Testis (tissue), 5 donors: ENCODE measurements at places on chromosomes 4 and X. TPM values are rescaled to one million over a fixed set of nuclear protein-coding genes. Genes with fewer than 3 reads are reported as not detected.

DNA sequence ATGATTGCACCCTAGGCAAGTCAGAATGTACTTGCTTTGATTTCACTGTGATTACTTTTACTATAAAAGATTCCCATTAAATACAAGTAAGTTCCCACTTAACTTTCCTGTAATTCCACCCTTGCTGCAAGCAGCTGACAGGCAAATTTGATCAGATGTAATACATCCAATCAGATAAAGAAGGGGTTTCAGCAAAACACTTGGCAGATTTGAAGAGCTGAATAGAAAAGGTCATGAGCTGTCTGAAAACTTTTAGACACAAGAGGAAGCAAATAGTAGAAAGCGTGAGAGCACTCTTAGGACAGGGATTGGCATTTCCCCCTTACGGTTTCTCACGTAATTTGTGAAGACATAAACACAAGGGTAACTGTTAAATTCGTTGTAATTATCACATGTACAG lies 22.8 kb downstream of the HSD17B13 start:
- DNase-seq = no peak
- H3K4me1 ChIP-seq = no peaks in the 10 kb centered on the region
- no peaks in the 10 kb centered on the region for H3K36me3 ChIP-seq
- H3K27me3 ChIP-seq = no peaks in the 10 kb centered on the region

DNA sequence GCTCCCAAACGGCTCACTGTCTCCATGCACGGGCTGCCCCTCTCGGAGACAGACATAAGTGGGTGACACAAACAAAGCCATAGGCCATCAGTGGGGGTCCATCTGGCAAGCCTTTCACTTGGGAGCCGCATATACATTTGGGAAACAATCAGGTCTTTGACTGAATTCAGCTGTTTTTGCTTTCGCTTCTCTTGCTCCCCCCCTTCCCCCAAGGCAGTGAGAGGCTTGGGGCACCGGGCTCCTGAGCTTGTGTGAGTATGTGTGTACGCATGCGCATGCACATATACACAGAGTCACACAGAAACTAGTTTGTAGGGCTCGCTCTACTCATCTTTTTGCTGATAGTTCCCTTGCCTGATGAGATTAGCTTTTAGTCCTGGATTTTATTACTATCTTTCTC lies 284.4 kb downstream of the AFF2 start:
- no peak for DNase-seq
- H3K36me3 ChIP-seq = no peaks in the 10 kb centered on the region
- no peaks in the 10 kb centered on the region for H3K4me1 ChIP-seq
- H3K27me3 ChIP-seq = no peaks in the 10 kb centered on the region
- no peak overlapping the region for H3K27ac ChIP-seq
- no peak overlapping the region for H3K4me3 ChIP-seq

- H3K27me3 ChIP-seq = no peaks in the 10 kb centered on the region
- DNase-seq = no peak
- H3K27ac ChIP-seq = no peak overlapping the region
- no peak overlapping the region for H3K4me3 ChIP-seq
- H3K4me1 ChIP-seq = peaks cover 11% of the 10 kb centered on the region
These were observed 8.8 kb downstream of the PPM1K start for GRCh38 chr4:88275516-88275915.

DNA sequence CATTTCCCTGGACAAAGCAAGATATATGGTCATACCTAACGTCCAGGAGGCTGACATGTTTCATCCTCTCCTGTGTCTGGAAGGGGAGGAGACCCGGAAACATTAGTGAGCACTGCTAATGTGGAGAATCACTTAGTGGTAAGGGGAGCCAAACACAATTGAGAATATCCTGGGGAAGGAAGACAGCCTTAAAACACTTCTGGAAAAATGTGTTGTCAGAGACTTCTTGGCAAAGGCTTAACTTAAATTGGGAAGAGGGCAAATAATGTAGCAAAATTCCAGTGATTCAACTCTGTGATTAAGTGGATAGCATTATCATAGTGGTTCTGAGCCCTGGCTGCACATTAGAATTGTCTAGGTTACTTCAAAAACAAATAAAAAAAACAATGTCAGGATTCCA lies 39.5 kb downstream of the SPARCL1 start:
- no peak overlapping the region for H3K27ac ChIP-seq
- H3K27me3 ChIP-seq = no peaks in the 10 kb centered on the region
- H3K4me3 ChIP-seq = no peak overlapping the region
- H3K36me3 ChIP-seq = no peaks in the 10 kb centered on the region
- H3K4me1 ChIP-seq = no peaks in the 10 kb centered on the region
- no peak for DNase-seq

DNA sequence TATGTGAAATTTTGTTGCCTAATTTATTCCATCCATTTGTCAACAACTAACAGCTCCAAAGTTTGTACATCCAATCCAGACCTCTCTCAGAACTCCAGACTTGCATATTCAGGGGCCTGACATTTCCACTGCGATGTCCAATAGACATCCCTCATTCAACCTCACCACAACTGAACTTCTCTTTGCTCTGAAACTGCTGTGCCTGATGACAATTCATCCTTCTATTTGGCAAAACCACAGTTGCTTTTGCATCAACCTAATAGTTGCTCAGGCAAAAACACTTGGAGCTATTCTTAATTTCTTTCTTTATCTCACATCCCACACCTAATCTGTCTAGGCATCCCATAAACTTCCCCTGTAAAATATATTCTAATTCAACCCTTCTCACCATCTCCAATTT lies 56.5 kb downstream of the ANTXR2 start:
- no peak for DNase-seq
- H3K4me1 ChIP-seq = peaks cover 6% of the 10 kb centered on the region
- no peak overlapping the region for H3K4me3 ChIP-seq
- H3K36me3 ChIP-seq = no peaks in the 10 kb centered on the region
- H3K27me3 ChIP-seq = no peaks in the 10 kb centered on the region

DNA sequence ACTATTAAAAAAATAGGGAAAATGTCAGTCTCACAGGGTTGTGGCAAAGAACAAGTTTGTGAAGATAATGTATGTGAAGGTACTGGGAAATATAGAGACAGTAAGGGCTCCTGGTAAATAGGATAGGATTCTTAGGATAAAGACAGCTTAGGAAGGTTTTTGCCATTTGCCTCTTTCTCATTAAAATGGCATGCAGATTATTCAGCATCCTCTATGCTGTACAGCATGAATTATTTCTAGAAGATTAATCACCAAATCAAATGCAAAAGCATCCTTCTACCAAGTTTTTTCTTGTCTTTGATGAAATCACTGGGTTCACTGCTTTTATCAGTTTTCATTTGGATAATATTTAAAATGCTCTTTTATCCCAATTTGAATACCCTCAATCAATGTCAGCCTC lies 142.8 kb downstream of the NDST3 start:
- no peak overlapping the region for H3K4me3 ChIP-seq
- no peak for DNase-seq
- H3K27me3 ChIP-seq = no peaks in the 10 kb centered on the region
- H3K4me1 ChIP-seq = no peaks in the 10 kb centered on the region
- H3K36me3 ChIP-seq = no peaks in the 10 kb centered on the region

DNA sequence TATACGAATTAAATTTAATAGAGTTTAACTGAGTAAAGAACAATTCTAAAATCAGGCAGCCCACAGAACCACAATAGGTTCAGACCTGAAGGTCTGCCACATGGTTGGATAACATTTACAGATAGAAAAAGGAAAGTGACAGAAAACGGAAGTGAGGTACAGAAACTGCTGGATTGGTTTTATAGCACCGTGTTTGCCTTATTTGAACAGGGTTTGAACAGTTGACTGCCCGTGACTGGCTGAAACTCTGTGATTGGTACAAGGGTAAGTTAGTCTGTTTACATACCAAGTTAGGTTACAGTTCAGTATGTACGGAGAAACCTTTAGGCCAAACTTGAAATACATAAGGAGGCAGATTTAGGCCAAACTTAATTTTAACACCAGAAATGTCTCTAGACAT lies 64.1 kb upstream of the ATXN3L start:
- H3K4me3 ChIP-seq = no peak overlapping the region
- no peaks in the 10 kb centered on the region for H3K27me3 ChIP-seq
- no peak for DNase-seq
- no peak overlapping the region for H3K27ac ChIP-seq
- H3K4me1 ChIP-seq = no peaks in the 10 kb centered on the region
- H3K36me3 ChIP-seq = no peaks in the 10 kb centered on the region

The GASK1B gene
- total RNA-seq = 24.0 TPM

The USO1 gene
- total RNA-seq = 57.5 TPM

The FAM9B gene
- total RNA-seq = 4.6 TPM

The GPAT3 gene
- total RNA-seq = 6.4 TPM
